Activated T-cell treated with anti-CD3 and anti-CD28 coated beads, Interleukin-2, amount 50 U/mL, for 72 hours (primary cell): ENCODE measurements at places on chromosomes 16 and 17.

DNA sequence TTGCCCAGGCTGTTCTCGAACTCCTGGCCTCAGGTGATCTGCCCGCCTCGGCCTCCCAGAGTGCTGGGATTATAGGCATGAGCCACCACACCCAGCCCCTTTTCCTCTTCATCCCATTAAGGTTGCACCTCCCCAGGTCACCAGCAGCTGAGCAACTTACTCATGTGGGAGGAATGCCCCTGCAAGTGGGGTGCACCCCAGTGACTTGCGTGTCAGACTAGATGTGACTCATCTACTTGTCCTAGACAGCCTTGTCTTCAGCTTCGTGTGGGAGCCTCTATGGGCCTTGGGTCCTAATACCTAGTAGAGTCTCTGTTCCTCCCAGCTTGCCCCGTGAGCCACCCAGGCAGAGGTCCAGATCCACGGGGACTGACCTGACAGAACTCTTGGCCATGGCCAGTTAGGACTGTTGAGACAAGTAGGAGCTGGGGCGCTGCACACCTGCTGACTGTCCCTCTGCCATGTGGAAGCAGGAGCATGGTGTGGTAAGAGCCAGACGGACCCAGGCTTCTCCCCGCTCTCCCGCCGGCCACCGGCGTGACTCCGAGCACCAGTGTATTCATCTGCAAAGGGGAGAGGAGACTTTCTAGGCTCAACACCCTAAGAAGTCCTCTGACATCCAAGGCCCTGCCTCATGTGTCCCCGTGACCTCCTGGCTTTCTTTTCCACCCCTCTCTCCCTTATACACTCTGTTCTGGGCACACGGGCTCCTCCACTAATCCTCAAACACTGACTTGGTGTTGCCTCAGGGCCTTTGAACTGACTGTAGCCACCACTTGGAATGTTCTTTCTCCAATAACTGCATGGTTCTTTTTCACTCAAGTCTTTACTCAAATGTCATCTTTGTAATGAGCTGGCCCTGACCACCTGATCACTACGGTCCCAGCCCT, 11.6 kb upstream of the CBX4 start:
- DNase-seq: no peak

DNA sequence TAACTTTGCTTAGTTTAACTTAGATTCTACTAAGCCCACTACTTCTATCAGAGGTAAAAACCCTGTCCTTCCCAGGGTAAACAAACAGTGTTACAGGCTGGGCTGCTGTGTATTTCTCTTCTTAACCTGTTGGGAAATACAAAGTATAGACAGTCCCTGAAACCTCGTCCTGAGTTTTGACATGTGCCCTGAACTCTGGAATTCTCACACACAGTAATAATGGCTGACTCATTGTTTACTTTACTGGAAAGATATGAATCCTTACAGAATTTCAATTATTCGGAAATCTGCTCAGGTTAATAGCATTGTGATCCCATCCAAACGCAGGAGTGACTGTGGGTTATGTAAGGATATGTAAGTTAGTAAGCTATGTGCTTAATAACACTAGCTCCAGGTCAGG, 199.1 kb downstream of the TMEM114 start:
- no peak for DNase-seq

DNA sequence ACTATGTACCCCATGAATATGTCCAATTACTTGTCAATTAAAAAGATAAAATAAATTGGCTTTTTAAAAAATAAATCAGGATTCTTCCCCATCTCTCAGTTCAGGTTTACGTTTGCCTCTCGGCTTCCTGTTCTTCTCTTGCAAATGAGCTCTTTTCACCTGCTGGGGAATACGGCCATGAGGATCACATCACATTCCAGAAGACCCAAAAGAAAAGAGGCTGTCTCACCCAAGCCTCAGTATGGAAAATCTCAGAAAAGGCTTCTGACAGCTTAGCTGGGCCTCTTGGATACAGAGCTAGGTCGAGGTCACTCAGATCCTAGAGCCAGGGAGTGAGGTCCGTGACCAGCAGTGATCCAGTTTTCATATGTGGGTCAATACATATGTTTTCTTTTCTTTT, 171.2 kb upstream of the SDK2 start:
- DNase-seq: no peak

- no peak for DNase-seq
These were observed 53.3 kb upstream of the DLX4 start for GRCh38 chr17:49915670-49916069.

DNA sequence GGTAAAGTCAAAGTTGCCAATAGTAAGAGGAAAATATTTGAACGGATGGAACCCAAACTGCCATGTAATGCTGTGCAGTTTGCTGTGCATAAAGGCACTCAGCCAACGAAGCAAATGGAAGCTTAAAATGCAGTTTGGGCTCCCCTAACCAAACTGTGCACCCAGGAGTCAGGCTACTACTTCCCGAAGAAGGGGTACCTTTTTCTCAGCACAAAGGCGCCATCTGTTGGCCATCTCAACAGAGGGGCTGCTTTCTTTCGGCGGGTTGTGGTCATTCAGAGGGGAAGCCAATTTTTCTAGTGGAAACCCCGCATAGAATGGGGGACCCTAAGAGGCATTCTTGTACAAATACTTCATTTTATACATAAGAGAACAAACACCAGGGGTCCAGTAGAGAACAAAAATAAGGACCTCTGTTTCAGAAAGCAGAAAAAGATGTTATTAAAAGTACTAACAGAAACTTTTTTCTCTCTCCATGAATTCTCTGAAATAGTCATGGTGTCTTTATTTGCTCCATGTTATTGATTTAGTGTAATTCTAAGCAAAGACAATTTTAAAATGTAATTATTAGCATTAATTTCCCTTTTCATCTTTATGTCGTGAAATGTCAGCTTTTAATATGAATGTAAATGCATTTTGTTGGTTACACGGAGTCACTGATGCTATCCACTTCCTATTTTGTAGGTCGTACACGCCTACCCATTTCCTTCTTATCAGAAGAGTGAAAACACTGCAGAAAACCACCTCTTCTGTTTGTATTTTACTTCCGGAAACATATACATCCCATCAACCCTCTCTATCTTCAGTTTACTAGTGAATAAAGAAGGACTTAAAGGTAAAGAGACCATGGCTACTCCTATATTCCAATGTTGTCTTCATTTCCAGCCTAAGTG, 453.3 kb downstream of the KCNJ2 start:
- peak; percentile 17 for DNase-seq

DNA sequence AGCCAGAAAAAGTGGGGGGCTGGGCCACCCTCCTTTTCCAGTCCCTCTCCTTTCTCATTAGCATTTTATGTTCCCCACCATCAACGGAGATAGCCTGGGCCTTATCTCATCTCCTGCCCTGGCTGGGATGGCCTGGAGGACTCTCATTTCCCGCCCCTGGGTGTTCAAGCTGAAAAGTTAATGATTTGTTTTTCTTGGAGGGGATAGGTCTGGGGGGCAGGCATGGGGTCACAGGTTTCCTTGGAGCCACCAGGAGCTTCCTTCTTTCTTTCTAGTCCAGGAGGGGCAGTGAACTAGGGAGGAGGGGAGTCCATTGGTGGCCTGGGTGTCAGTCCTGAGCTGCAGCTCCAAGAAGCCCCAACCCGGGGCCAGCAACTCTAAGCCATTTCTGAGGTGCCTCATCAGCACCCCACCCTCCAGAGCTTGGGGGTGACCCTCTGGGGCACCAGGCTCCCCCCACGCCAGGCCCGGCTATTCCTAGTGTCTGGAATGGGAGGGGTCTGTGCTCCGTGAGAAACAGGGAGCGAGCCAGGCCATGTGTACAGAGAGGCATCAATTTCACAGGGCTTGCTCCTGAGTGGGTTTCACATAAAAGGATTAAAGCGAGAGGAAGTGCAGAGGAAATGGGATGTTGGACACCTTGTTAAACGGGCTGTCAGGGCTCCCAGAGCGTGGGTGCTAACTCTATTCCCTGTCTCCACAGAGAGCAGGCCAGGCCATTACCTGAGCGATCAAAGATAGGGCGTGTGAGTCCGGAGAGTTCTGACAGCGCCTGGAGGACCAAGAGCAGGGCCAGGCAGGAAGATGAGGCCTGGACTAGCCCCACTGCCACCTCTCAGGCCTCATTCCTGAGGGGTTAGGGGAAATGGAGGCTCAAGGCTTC, 90.6 kb upstream of the LHX1 start:
- DNase-seq: no peak

DNA sequence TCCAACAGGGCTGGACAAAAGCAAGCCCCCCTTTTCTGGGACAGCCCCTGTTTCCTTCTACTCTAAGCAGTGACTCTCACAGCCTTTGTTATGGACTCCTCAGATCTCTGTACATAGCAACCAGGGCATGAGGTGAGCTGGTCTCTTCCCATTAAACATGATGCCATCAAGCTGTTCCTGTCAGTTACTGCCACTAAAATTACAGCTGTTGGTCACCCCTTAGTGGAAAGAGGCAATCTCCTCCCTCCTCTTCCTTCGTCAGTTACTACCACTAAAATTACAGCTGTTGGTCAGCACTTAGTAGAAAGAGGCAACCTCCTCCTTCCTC, 95.2 kb upstream of the SMIM36 start:
- DNase-seq: no peak

GRCh38 chr17:64073771-64074703, 53.6 kb upstream of the ICAM2 start:
- no peak for DNase-seq

DNA sequence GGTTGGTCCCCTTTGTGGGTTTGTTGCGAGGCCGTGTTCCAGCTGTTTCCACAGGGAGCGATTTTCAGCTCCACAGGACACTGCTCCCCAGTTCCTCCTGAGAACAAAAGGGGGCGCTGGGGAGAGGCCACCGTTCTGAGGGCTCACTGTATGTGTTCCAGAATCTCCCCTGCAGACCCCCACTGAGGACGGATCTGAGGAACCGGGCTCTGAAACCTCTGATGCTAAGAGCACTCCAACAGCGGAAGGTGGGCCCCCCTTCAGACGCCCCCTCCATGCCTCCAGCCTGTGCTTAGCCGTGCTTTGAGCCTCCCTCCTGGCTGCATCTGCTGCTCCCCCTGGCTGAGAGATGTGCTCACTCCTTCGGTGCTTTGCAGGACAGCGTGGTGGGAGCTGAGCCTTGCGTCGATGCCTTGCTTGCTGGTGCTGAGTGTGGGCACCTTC, 27.3 kb upstream of the STH start:
- no peak for DNase-seq
